ENCODE measurements at places on chromosomes 2 and 18.

- DNase-seq, result no peak
Observed at GRCh38 chr18:8703092-8703709, 2.2 kb upstream of the MTCL1 start.

- no peak for DNase-seq
Observed at GRCh38 chr2:65049010-65049639, 7.1 kb upstream of the CEP68 start.

DNA sequence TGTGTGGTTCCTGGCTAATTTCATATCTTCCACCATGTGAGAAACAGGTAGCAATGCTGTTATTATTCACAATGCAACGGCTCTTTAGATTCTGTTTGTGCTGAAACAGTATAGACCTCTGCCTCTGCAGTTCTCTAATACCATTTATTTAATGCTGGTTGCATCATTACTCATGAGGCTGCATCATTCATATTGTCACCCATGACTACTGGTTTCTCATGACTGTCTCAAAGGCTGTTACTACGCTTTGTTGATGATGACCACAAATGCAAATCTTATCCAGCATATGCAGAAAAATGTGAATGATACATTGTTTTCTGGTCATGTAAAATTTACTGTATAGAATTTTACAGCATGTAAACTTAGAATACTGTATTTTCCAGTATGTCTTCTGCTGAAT is 22.5 kb downstream of the CAVIN2 start:
- no peak for DNase-seq

DNA sequence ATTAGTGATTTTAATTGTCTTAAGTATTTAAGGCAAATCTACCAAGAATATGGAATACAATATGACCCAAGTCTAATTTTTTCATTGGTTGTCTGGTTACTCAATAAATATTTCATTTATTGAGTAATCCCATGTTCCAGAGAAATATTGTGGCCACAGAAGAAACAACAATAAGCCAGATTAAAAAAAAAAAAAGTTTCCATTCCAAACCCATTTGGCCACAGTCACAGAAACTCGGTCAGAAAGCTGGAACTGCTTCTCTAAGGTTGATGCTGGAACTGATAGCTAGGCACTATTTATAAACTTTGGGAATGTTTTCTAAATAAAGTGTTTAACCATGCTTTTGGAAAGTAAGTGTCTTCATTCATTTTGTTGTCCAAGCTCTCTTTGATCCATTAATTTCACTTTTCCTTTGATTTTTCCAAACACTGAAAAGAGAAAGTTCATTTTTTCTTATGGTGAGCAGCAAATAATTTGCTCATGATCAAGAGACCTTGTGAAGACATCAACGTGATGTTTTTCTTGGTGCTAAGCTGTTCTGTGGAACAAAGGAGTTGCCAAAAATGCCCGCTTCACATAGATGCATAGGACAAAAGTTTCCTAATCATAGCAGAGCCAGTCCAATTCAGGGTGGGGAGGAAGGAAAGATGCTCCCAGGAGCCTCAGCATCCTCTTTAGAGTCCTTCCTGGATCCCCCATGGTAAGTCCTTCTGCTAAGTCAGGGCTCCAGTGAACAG is 72.1 kb upstream of the CCBE1 start:
- DNase-seq, result no peak

GRCh38 chr2:37276291-37276690 is 44.8 kb downstream of the NDUFAF7 start:
- no peak for DNase-seq

- no peak for DNase-seq
Observed at GRCh38 chr2:30334762-30335363, 103.5 kb downstream of the LBH start.

DNA sequence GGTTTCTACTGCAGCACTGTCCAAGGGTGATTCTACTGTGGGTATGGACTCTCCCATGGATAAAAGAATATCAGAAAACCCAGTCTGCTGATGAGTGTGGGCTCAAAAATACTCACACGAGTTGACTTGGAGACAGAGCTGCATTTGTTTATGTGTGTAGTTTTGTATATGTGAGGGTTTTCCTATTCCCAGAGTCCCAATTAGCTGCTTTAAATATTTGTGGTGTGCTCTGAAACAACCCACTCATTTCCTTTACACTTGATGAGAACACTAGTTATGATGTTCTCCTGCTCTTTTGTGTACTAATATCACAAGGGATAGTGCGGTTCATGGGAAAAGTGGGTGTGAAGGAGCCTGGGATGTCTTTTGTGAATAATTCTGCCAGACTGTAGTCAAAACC is 337.3 kb downstream of the PLCL1 start:
- DNase-seq, result no peak

- no peak for DNase-seq
Observed at GRCh38 chr2:215358891-215359575, 47.2 kb downstream of the ATIC start.

GRCh38 chr18:51824746-51825145 is 515.3 kb upstream of the DCC start:
- DNase-seq, result no peak

DNA sequence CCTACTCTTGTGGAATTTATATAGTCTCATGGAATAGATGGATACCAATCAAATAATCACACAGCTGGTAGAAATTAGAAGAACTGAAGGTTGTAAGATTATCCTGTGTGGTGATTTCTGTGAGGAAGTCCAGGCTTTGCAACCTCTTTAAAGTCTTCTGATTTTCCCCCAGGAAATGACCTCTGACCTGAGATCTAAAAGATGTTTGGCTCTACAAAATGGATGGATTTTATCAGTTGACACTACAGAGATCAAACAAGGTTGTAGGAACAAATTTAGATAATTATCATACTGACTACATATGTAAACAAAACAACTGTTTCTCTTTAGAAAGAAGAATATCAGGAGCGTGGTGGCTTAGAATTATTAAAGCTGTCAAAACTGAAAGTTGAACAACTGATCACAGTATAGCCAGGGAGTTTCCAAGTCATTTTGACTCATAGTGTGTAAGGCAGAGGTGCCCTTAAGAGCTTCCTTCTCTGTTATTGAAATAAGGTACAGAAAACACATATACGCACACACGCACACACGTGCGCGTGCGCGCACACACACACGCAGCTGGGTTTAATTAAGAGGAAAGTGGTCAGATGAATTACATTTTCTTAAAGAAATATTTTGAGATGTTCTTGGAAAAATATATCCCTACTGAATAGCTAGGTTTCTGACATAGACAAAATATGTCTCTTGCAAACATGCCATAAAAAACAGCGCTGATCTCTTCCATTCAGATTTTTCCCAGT is 35.5 kb upstream of the PELI1 start:
- DNase-seq, result no peak

DNA sequence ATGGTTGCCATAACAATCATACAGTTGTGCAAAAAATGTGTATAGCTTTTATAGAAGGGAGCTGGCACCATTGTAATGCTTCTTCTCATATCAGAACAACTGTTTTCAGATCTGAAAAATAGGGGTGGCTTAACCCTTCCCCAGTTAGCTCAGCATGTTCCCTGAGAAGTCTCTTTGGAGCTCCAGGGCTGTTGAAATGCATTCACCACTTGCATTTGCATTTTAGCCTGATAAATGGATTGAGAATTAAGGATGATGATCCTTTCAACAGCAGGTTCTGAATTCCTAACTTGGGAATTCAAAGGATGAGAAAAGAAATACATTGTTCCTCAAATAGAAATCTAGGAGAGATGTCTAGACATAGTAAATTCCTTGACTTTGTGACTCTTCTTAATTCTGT is 181.7 kb upstream of the ALPP start:
- DNase-seq, result no peak

DNA sequence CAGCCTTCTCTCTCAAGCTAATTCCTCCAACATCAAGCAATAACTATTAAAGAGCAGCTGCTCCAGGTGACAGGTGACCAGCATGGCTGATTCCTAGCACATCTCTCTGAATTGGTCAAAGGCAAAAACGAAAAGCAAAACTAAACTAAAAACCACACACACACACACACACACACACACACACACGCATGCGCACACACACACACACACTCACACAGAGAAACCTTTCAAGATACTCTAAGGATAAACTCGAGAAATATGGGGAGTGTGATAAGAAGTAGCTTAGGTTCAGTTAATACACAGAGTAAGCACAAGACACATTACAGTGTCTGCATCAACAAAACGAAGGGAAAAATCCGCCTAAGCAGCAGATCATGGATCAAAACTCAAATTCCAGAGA is 74.5 kb upstream of the FZD7 start:
- no peak for DNase-seq

DNA sequence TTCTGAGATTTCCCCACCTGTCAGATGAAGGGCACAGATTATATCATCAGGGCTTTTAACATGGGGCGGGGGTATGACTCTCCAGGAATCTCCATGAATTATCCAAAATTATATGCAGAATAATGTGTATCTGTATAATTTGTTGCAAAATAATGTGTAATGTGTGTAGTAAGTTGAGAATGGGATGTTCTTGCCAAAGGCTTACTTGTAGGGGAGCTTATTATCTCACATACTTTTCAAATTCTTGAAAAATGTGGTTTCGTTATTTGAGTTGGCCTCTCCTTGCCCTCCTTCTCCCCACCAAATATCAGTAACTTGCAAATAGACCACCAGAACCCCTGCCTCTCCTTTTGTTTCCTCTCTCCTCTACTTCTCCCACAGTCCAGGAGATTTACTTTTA is 35.6 kb downstream of the UBR3 start:
- DNase-seq, result no peak

DNA sequence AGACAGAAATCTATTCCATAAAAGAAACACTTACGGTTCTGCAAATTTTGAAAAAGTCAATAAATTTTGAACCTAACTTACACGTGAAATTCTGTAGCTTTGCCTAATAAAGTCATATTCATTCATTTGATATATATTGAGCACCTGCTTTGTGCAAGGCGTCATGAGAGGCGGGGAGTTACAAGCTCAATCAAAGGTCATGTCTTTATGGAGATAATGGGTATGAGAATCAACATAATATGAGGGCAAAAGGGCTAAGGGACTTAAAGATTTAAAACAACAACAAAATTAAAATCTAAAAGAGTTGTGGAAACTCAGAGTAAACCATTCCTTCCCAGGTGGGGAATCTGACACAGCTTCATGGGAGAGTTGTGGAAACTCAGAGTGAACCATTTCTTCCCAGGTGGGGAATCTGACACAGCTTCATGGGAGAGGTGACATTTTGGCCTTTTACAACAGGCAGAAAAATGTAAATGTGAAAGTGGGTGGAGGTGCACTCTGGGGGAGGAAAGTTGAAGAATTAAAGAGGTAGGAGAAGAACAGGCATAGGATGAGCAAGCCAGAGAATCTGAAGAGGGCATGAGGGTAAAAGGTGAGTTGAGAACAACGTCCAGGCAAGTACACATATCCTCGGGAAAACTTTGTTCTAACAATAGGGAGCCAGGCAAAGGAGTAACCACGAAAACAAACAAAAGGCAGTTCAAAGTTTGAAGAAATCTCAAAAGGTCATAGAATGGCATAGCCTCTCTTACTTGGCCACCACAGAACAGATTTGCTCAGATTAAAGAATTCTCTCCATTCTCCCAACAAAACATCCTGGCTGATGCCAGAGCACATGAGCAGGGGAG is 49.5 kb upstream of the CD226 start:
- DNase-seq, result no peak

DNA sequence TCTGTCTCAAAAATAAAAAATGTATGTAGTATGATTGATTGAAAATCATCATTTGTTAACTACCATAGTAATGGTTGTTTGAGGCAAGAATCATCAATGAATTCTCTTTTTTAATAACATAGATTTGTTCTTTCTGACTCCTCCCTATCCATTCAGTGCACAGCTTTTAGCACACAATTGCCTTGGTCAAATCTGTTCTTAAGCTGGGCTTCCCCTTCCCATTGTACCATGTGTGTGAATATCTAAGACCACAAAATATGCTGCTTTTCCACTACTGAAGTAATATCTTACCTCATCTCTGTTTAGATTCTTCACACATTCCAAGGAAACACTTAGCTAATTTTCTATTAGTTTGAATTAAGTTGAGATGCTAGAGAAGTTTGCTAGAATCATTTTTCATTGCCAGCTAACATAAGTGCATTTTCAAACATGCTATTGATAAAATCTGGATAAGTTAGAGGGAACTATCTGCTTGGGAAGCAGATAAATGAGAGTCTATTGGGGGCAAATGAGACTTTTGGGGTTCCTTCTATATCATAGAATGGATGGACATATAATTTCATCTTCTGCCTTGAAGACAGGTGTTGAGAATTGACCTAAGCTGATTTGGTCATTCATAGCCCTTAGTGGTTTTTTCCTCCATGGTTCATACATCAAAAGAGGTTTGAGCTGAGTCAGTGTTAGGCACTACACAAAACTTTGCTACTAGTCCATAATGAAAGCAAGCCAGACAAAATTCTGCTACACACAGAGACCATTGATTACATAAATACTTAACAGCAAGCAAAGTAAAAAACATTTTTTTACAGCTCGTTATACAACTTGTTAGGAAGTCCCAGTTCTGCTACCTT is 231.9 kb downstream of the PLCL1 start:
- DNase-seq, result no peak

- DNase-seq, result peak; percentile 46
Observed at GRCh38 chr2:112181571-112182290, 43.5 kb downstream of the FBLN7 start.

DNA sequence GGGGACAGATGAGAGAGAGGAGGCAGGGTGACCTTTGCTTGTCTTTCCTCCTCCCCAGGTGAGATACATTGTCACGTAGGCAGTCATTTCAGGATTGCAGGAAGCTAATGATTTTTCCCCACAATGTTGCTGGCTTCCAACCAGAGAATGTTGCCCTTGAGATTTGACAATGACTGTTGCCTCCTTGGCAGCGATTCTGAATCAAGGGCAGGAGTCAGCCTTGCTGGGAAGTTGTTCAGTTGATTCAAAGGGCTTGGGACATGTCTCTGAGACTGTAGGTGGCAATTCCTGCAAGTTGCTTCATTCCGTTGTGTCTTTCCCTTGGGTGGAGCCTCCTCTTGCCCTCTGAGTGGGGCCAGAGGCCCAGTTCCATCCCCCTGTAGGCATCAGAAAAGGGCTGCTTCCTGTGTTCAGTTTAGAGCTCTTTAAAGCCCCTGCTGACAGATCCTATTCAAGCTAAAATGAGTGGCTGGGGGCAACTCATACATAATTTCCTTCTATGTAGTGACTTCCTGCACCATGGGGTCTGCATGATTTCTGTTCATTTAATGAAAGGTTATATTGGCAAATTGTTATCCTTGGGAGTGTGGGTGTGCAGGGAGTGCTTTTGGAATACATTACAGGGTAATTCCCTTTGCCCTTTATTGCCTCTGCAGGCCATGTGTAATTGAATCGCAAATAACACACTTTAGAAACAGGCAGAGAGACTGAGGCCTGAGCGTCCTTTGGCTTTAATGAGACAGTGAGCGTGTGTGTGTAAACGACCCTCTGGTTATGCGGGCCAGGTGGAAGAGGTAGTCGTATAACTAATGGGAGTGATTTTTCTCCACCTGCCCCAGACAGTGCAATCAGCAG is 52.4 kb downstream of the GPR39 start:
- no peak for DNase-seq

DNA sequence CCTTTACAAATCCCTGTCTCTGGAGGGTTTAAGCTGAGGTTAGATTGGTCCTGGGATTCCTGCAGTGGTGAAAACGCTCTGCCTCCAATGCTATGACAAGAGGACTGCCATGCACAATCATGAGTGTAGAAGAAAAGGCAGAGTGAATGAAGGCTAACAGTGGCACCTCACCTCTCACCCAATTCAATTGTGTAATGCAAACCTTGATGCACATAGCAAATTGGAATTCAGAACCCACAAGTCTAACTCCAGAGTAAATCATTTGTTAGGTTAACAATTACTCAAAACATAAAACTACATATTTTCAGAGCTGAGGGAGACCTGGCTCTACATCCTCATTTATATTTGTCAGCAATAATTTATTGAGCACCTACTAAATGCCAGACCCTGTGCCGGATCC is 1.8 kb downstream of the TGFBRAP1 start:
- no peak for DNase-seq
